Activated naive CD4-positive, alpha-beta T cell treated with anti-CD3 and anti-CD28 coated beads for 36 hours (primary cell): ENCODE measurements at places on chromosomes 1 and 21.

DNA sequence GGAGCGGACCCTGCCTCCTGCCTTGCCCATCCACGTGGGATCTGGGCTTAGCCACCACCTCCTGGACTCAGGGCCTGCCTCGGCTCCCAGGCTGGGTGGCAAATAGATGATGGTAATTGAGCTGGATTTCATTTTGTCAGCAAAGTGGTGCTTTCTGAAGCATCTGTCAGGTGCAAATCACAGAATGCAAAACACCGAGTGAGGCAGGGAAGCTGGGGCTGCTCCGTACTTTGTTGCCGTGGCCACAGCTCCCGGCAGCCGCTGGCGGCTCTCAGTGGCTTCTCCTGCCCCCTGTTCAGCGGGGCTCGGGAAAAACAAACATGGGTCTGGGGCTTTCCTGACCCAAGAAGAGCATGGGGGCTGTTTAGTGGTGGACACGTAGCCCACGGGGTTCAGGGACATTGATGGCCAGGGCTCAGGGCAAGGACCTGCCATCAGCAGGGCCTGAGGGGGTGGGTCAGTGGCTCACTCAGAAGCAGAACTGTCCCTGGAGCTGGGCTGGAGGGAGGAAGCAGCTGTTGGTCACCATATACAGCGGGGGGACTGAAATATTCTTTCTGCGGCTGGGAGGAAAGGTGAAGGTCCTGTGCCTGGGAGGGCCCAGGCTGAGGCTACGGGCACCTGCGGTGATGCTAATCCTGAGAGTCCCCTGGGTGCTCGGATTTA, 130.0 kb upstream of the VAMP3 start:
- DNase-seq: no peak

DNA sequence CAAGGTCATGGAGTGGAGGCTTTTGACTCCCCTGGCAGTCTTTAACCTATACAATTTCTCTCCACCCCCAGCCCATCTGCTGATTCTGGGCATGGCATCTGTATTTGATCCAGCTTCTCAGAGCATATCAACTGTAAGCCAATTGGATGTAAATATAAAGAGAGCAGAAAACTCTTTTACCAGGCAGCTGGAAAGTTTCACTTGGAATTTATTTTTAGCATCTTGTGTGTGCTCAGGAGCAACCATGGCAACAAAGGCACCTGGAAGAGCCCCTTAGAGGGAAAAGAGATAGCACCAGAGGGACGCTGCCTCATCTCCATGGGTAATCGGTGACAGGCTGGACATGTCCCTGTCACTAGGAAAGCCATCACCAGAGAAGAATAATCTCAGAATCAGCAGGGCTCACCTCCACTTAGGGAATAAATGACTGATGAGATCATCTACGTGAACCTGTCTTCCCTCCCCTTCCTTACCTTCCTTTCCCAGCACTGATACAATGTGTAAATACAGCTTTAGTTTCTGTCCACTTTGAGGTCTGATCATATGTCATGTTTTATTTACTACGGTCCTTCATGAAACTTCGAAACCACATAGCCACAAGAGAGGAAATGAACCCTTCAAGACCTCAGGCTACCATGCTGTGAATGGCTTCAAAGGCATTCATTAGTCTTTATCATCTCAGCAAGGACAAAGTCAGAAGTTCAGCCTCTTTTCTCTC, 25.3 kb upstream of the SIPA1L2 start:
- DNase-seq: no peak

GRCh38 chr1:156797212-156797871, 19.3 kb downstream of the SH2D2A start:
- peak; percentile 78 for DNase-seq

DNA sequence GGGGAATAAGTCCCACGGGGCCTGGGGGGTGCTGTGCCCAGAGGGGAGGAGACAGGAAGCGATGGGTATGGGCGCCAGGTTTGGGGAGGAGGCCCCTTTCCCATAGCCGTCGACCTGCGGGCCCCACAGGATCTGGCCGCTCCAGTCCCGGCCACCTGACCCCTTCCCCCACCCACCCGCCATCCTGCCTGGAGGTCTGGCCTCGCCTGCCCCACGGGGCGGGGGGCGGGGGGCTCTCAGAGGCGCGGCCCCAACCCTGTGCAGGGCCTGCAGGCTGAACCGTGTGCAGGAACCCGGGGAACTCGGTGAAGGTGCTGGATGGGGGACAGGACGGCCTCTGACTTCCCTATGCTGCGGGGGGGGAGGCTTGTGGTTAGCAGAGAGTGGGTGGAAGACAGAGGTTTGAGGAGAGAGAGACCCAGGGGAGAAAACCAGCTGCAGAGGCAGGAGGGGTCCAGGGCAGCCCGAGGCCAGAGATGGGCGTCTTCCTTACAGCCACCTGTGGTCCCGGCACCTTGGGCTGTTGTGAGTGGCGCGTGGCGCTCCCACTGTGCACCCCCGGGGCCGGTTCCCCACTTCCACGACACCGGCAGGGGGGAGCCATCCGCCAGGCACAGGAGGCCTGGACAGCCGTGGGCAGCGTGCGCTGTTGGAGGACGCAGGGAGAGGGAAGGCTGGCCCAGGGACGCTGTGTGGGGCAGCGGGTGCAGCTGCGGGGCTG, 2.5 kb upstream of the TNFRSF18 start:
- DNase-seq: peak; percentile 66

GRCh38 chr1:17128361-17128760, 9.1 kb upstream of the PADI2 start:
- DNase-seq: no peak

DNA sequence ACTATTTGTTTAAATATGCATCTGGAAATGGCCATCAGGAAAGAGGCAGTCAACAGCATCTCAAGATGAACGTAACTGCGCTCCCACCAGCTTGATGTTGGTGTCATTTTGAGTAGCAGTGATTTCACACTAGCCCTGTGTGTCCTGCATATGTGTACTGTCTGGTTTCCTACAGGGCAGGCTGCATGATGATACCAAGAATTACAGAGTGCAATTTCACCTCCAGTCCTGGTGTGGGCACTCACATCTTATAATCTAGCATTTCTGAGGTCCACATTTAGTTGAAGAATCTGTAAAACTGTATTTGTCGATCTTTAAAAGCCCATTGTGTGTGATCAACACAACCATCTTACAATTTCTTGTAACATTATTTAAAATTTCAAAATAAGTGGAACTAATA, 336.4 kb downstream of the PAPPA2 start:
- no peak for DNase-seq

DNA sequence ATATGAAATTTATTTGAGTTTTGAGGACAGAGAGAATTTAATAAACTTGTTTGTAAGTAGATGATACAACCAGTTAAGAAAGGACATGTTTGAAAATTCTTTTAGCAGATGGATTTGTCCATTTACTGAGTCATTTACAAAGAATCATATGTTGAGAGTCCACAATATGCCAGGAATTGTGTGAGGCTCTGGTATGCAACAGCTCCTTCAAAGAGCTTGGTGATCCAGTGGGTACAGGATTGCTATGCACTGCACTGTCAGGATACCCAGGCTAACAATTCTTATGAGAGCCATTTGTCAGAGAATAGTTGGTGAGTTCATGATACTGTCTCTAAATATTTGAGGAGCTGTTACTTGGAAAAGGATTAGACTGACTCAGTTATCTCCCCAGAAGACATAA, 11.0 kb downstream of the DNM3 start:
- DNase-seq: no peak

GRCh38 chr1:234593771-234594504, 16.0 kb downstream of the IRF2BP2 start:
- DNase-seq: no peak

DNA sequence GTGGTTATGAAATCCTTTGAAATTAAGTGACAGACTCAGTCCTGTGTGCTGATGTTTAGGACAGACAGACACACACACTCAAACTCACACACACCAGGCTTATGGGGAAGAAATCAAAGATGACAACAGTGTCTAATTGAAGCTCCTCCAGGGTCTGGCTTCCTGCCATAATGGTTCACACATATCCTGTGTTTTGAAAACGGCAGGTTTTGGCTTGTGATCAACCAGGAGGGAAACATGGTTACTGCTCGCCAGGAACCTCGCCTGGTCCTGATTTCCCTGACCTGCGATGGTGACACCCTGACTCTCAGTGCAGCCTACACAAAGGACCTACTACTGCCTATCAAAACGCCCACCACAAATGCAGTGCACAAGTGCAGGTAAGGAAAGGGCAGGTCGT, 4.6 kb downstream of the MTARC1 start:
- DNase-seq: no peak

DNA sequence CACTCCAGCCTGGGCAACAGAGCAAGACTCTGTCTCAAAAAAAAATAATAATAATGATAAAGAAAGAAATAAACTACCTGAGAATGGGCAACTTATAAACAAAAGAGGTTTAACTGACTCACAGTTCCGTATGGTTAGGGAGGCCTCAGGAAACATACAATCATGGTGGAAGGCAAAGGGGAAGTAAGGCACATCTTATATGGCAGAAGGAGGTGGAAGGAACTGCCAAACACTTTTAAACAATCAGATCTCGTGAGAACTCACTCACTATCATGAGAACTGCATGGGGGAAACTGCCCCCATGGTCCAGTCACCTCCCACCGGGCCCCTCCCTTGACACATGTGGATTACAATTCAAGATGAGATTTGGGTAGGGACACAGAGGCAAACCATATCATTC, 6.3 kb upstream of the EGLN1 start:
- DNase-seq: no peak

DNA sequence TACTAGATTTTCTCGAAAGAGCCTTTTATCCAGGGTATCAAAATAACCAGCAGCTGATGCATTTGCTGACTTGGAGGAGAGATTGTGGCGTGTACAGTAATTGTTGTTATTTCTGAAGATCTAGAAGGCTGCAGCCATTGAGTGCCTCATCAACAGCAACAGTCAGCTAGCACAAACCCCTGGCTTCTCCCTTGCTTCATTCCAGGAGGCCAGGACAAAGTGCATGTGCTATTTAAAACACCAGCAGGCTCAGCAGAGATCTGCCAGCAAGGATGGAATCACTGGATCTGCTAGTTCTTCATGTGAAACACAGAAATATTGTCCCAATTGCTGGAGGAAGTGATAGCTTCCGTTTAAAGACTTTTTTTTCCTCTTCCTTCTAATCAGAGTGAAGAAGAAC, 2.8 kb upstream of the NGF start:
- no peak for DNase-seq

DNA sequence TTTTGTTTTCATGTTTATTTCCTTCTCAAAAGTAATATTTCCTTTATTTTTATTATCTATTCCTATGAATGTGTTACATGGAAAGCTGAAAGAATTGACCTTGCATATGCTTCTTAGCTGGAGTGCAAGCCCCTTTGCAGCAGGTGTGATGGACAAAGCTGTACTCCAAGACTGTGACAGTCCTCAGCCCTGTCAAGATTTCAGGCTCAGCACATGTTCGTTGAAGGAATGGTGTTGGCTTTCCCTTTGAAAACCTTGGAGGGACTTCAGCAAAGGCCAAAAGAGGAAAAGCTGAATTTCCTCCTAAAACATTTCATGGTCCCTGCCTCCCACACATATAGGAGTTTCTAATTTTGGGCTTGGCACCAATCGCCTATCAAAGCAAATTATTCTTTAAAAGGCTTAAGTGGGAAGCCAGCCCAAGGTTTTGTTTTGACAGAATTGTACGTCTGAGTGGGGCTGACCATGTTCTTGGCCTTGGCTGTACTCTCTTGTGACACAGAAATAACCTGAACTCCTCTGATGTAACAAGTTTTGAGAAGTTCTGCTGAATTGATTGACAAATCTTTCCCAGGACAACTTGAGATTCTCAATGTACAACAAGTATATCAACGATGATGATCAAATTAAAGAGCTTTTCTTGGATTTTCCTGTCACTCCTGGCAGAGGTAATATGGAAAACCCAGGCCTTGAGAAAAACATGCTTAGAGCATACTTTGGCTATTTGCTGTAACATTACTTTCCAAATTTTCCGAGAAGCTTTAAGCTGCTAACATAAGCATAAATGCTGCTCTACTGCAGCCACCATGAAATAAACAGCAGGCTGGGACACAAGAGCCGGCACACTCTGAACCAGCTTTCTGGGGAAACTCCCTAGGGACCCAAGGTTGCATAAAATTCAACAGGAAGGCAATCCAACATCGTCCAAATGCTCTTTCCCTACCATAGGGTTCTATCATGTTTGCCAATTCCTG, 135.7 kb upstream of the ZNF648 start:
- DNase-seq: no peak

GRCh38 chr1:157704878-157705277, 4.3 kb upstream of the FCRL3 start:
- no peak for DNase-seq

DNA sequence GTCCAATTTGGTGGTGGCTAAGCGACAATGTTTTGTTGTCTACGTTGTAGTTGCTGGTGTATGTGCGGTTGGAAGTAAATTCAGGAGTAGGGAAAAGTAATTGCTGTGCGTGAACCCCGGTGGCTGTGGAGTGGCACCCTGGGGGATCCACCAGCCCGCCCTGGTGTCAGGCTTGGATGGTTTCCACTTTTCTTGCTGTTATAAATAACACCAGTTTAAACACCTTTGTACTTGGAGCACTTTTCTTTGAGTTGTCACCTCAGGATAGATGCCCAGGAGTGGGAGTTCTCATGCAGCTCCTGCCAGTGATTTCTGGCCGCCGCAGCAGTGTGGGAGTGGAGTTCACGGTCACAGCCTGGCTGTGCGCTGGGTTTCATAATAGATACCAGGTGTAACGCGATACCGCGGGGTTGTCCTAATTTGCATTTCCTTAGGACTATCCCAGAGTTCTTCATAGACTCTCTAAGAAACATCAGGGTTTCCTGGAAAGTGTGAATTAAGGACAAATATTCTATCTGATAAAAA, 12.8 kb upstream of the TMEM200B start:
- no peak for DNase-seq

- no peak for DNase-seq
Measured at GRCh38 chr1:83883979-83884378, 115.0 kb downstream of the TTLL7 start.

- no peak for DNase-seq
Measured at GRCh38 chr21:28833182-28833581, 159.5 kb downstream of the LTN1 start.

GRCh38 chr1:237953238-237953637, 62.5 kb upstream of the ZP4 start:
- no peak for DNase-seq

DNA sequence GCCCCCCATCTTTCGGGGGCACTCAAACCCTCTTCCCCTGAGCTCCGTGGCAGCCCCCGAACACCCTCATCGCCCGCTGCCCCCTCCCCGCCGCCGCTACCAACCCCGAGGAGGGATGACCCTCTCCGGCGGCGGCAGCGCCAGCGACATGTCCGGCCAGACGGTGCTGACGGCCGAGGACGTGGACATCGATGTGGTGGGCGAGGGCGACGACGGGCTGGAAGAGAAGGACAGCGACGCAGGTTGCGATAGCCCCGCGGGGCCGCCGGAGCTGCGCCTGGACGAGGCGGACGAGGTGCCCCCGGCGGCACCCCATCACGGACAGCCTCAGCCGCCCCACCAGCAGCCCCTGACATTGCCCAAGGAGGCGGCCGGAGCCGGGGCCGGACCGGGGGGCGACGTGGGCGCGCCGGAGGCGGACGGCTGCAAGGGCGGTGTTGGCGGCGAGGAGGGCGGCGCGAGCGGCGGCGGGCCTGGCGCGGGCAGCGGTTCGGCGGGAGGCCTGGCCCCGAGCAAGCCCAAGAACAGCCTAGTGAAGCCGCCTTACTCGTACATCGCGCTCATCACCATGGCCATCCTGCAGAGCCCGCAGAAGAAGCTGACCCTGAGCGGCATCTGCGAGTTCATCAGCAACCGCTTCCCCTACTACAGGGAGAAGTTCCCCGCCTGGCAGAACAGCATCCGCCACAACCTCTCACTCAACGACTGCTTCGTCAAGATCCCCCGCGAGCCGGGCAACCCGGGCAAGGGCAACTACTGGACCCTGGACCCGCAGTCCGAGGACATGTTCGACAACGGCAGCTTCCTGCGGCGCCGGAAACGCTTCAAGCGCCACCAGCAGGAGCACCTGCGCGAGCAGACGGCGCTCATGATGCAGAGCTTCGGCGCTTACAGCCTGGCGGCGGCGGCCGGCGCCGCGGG, 837 bp downstream of the FOXD3 start:
- peak; percentile 51 for DNase-seq
